ENCODE measurements at places on chromosomes 7 and 10. TPM values are rescaled to one million over a fixed set of nuclear protein-coding genes. Genes with fewer than 3 reads are reported as not detected.

GRCh38 chr7:41491308-41491707 lies 211.6 kb downstream of the INHBA start:
- no peak for DNase-seq

DNA sequence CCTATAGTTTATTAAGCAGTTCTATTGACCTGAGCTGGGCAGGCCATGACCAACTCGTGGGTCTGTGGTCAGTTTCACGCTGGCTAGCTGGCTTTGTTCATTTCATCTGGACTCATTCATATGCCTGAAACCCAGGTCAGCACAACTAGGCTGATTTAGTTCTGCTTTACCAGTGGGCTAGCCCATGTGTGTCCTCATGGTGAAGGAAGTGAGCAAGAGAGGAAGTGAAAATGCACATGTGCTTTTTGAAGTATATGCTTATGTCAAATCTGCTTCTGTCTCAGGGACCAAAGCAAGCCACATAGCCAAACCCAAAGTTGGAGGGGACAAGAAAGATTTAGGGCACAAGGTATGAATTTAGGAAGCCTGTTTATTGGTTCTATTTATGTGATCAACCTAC lies 154.5 kb downstream of the RNF133 start:
- DNase-seq: no peak

The SEMA3A gene
- 6.1 TPM for total RNA-seq

The TMEM213 gene
- total RNA-seq: not detected

The HOXA4 gene
- 1.2 TPM for total RNA-seq

GRCh38 chr7:27303026-27303425 lies 60.4 kb downstream of the EVX1 start:
- no peak for DNase-seq
